Transverse colon (tissue), 4 donors: ENCODE measurements at places on chromosomes 3 and 15. TPM values are rescaled to one million over a fixed set of nuclear protein-coding genes. Genes with fewer than 3 reads are reported as not detected.

The PRR20G gene
- not detected for total RNA-seq

The GOLGA8Q gene
- total RNA-seq, result not detected

The POTEB gene
- not detected for total RNA-seq

The C3orf38 gene
- total RNA-seq, result 11.9 TPM

The IL17RD gene
- 40.4 TPM for total RNA-seq

DNA sequence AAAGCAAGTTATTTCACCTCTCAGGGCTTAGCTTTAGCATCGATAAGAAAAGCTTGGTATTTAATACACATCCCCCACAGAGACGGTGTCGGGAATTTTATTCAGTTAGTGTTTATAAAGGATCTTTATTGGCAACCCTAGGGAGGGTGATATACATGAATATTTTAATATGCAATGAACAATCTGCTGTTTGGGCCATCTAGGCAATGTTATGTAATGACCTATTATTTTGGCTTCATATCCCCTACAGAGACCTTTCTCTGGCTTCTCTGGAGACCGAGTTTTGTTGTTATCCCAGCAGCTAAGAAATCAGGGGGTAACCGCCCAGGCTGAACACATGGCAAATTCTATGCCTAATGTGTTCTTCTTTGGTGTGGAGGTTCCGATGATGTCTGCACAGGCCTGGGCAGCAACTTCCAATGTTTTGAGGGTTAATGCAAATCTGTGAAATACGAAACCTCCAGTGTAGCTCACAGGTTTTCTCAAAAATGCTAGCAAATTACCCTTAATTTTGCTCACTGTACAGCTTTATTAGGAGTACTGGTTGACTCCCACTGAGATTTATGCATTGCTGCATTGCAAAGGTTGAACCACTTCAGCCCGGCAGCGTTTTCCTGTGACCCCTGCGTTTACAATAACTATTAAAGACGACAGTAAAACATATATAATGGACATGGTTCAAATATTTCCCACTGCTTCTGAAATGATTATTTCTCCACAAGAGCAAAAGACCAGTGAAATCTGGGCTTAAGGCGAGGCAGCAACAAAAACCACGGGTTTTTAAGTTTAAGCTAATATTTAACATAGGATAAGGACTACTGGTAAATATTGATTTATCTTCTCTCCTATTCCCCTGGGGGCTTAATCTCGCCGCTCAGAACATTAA is 298.3 kb upstream of the NR2E3 start:
- no peak for DNase-seq

DNA sequence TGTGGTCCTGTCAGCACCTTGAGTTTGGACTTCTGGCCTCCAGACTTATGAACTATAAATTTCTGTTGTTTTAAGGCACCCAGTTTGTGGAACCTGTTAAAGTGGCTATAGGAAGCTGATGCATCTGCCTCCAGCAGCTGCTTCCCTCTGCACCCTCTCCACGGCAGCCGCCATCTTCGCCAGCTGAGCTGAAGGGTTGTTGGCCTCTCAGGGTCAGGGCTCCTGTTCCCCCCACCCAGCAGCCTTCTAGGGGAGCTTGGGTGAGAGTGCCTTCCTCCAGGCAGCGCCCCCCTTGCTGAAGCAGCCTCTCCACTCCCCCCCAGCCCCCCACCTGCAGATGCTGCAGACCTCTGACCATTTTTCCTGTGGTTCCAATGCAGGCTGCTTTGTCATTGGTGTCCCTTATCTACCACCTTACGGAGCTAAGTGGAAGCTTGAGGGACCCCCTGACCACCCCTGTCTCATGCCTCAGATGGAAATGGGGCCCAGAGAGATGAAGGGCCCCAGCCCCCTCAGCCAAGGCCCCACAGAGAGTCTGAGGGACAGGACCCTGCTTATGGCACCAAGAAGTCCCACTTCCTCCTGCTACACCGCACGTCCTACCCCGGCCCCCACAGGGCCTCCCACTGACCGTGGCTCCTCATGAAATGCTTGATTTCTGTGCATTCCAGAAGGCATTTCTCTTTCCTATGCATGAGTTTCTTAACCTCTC is 61.4 kb upstream of the TLE3 start:
- DNase-seq, result no peak

GRCh38 chr3:143506190-143506589 is 342.1 kb downstream of the SLC9A9 start:
- DNase-seq, result no peak

DNA sequence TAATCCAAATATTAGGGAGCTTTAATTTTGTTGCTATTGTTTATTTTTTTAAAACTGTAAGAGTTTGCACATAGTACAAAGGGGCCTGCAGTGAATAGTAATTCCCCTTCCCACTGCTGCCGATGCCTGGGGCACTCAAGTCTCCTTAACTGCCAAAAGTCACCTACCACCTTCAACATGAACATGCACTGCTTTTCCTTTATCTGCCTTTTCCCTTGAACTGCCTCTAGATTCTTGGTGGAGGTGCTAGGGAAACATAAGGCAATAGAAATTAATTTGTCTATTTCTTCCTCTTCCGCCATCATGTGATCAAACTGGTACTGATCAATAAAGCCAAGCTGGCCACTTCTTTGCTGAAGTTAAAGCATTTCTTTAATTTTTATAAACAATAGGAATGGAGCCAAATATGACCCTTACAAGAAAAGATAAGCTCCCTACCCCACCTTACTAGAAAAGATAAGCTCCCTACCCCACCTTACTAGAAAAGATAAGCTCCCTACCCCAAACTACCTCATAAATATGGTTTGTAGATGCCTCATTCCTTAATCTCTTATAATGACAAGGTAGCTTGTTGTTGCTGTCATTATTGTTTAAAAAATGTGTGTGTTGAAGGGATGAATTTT is 17.4 kb upstream of the ACAP2 start:
- DNase-seq, result no peak

GRCh38 chr15:99590913-99591646 is 25.3 kb downstream of the MEF2A start:
- DNase-seq, result no peak

DNA sequence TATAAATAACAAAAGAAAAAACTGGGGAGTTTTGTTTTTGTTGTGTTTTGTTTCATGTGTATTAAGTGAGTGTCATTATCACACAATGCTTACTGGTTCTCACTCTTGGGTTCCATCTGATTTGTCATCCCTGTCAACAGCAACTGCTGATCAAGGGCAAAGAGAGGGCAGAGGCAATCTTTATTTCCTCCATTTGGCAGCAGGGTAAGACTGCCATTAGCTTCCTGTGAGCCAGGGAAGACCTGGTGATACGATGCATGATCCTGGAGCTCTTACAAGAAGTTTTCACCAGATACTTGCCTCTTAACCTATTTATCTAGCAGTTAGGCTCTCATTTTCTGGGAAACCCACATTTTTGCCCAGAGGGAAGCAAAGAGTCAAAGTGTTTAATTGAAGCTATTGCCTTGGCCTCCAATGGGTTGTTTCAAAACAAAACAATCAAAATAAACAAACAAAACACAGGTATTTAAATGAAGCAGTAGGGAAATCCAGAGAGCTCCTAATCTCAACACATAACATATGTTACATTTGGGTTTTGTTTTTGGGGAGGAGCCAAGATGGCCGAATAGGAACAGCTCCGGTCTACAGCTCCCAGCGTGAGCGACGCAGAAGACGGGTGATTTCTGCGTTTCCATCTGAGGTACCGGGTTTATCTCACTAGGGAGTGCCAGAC is 529.8 kb downstream of the MAGI1 start:
- no peak for DNase-seq

DNA sequence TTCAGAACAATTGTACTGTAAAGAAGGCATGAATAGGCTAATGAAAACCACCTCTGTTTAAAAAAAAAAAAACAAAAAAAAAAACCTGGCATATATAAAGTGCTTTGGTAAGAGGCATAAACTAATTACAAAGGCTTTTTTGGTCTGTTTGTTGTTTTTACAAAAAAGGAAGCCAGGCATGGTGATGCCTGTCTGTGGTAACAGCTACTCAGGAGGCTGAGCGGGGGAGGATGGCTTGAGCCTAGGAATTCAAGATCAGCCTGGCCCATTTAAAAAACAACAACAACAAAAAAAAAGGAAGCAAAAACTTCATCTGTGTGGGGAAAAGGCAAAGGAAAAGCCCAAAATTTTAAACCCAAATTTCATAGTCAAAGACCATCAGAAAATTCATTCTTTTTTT is 47.0 kb downstream of the OSBPL10 start:
- DNase-seq, result no peak

DNA sequence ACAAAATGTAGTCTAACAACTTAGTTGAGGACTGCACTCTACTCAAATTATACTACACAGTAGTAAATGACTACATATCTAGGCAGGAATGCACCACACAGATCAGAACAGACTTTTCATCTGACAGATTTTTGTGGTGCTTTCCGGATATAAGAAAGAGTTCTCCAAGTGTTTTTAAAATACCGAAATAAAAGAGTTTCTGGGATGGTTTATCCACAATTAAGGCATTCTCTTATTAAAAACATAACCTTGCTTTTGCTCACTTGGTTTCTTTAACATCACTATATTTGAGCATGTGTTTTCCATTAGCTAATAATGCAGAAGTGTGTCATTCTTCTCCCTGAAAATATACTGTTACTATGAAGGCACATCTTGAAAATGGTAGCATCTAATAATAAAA is 132.9 kb downstream of the MAGI1 start:
- no peak for DNase-seq

GRCh38 chr15:63593705-63594671 is 3.2 kb upstream of the FBXL22 start:
- DNase-seq, result no peak

- no peak for DNase-seq
These were observed 19.8 kb downstream of the RARRES1 start for GRCh38 chr3:158712443-158712842.

DNA sequence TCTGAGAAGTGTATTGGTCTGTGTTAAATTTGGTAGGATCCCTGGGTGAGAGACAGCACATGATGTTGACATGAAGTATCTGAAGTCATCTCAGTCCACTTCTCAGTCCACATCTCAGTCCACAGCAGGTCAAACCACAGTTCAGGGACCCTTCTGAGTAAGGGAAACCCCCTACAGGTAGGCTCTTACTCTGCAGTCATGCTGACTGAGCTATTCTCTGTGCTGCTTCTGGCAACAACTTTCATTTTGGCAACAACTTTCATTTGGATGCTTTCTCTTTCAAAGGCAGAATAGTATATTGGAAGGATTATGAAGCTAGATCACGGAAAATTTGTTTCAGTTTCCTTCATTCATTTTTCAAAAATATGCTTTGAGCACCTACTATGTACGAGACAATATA is 178.2 kb upstream of the GOLIM4 start:
- no peak for DNase-seq

DNA sequence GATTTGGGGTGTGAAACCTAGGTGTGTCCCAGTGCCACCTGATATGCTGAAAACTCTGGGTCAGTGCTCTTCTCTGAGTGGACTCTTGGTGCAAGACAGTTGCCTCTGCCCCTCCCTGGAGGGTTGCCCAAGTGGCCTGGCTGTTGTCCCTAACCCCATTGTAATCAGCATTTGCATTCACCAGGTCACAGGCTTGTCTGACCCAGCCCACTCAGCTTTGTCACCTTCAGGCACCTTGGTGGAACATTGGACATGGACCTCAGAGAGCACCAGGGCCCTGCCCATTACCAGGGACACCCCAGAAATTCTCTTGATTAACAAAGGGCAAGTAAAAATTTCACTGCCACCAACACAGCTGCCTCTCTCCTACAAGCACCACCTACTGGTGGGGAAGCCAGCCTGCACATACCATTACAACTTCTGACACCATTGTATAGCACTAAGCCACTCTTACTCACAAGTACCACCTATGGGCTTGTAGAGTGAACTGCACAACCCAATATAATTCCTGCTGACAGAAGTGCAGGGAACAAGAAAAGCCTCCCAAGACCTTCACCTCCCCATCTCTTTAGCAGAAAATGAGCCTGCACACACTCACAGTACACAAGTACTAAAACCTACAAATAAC is 324.6 kb downstream of the EPHA6 start:
- DNase-seq, result no peak

GRCh38 chr3:160697637-160698380 is 20.8 kb downstream of the ARL14 start:
- DNase-seq, result no peak

DNA sequence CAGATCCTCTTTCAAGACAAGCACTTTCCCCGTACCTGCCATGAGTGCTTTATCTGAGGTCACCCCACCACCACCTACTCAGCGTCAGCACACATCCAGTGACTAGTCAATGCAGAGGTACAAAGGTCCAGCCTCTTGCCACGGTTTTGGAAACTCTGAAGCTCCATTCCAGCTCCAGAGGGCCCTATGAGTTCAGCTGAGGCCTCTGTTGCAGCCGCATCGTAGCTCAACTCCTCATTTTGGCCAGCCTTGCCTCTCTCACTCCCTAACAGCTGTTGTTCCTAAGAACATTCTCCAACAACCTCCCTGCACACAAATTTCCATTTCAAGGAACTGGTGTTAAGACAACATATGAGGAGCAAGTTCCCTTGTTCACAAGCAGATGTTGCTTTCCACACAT is 405.1 kb upstream of the PROK2 start:
- DNase-seq, result no peak

GRCh38 chr3:194931347-194931746 is 245.7 kb downstream of the FAM43A start:
- no peak for DNase-seq
